ENCODE measurements at places on chromosomes 3 and 15. TPM values are rescaled to one million over a fixed set of nuclear protein-coding genes. Genes with fewer than 3 reads are reported as not detected.

Gene KBTBD8
- 0.72 TPM for total RNA-seq

GRCh38 chr3:45551214-45552010 is 43.1 kb upstream of the LIMD1 start:
- no peak for DNase-seq

GRCh38 chr3:32303977-32304881 is 65.7 kb downstream of the CMTM8 start:
- DNase-seq = no peak

GRCh38 chr3:44117736-44118135 is 124.0 kb upstream of the TOPAZ1 start:
- DNase-seq = no peak

DNA sequence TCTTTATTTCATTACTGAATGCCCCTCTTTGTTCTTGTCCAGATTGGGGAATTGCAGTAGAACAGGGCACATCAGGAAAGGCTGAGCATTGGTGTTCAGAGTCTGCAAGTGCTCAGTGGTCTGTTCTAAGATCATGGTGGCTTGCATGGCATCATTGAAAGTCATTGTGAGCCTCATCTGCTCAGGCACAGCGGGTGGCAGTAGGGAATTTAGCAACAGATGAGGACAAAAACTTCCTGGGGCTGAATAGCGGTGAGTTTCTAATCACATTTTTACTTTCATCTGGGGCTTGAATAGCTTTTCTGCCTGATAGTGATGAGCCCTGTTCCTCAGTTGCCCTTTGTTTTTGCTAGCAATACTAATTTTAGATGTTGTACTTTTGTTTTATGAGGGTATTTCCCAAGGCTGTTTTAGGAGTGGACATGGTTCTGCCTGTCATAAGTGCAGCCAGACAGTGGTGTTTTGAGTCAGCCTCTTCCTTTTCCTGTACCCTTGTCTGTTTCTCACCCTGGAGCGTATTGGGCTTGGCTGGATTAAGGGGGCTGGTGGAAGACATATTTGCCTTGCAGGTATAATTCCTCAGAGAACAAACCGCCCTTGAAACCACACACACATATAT is 127.2 kb upstream of the IL12A start:
- no peak for DNase-seq

GRCh38 chr3:193520738-193521137 is 34.0 kb downstream of the ATP13A4 start:
- DNase-seq = no peak

All from NCI-H460 (cell line).